Cerebellum (tissue), 4 donors: ENCODE measurements at places on chromosomes 16 and 17. TPM values are rescaled to one million over a fixed set of nuclear protein-coding genes. Genes with fewer than 3 reads are reported as not detected.

CDRT15 gene
- not detected for total RNA-seq

PPP1R1B gene
- total RNA-seq, result 6.1 TPM

P2RX1 gene
- 0.27 TPM for total RNA-seq

DNAAF8 gene
- 1.5 TPM for total RNA-seq

LDHD gene
- total RNA-seq, result 1.00 TPM

RDM1 gene
- 2.4 TPM for total RNA-seq

TEKT5 gene
- total RNA-seq, result not detected

ADAP2 gene
- total RNA-seq, result 8.3 TPM

C16orf90 gene
- total RNA-seq, result not detected

CLEC10A gene
- not detected for total RNA-seq

NHERF2 gene
- total RNA-seq, result 7.3 TPM

ZNF48 gene
- total RNA-seq, result 16.7 TPM

GNGT2 gene
- total RNA-seq, result not detected

KRT25 gene
- not detected for total RNA-seq

LITAFD gene
- not detected for total RNA-seq

XYLT1 gene
- total RNA-seq, result 42.9 TPM

FN3K gene
- 13.9 TPM for total RNA-seq

FLOT2 gene
- 23.5 TPM for total RNA-seq

PIPOX gene
- 6.4 TPM for total RNA-seq

CLN3 gene
- total RNA-seq, result 15.3 TPM

CRISPLD2 gene
- total RNA-seq, result 4.8 TPM

HOXB13 gene
- total RNA-seq, result not detected

SDR42E2 gene
- not detected for total RNA-seq

SLFN13 gene
- 4.5 TPM for total RNA-seq

LYRM9 gene
- 12.4 TPM for total RNA-seq

MAF gene
- total RNA-seq, result 9.0 TPM

INCA1 gene
- 0.27 TPM for total RNA-seq

WDR81 gene
- 8.3 TPM for total RNA-seq

IFI35 gene
- total RNA-seq, result 2.0 TPM

WFIKKN2 gene
- total RNA-seq, result 6.3 TPM

KRT13 gene
- total RNA-seq, result 0.27 TPM
